ENCODE measurements at places on chromosomes 3 and 15. TPM values are rescaled to one million over a fixed set of nuclear protein-coding genes. Genes with fewer than 3 reads are reported as not detected.

- no peak overlapping the region for H3K4me3 ChIP-seq
- peaks cover 19% of the 10 kb centered on the region for H3K4me1 ChIP-seq
- DNase-seq, result no peak
- H3K27ac ChIP-seq, result no peak overlapping the region
- H3K36me3 ChIP-seq, result no peaks in the 10 kb centered on the region
These were observed 30.0 kb downstream of the MYO5A start for GRCh38 chr15:52498706-52499105.

- no peak overlapping the region for H3K27ac ChIP-seq
- no peaks in the 10 kb centered on the region for H3K27me3 ChIP-seq
- peak; percentile 63 for DNase-seq
- H3K4me3 ChIP-seq, result no peak overlapping the region
- H3K36me3 ChIP-seq, result peaks cover 7% of the 10 kb centered on the region
These were observed 15.9 kb downstream of the IVD start for GRCh38 chr15:40421246-40422157.

GRCh38 chr3:122421836-122422235 is 6.0 kb upstream of the WDR5B start:
- H3K4me3 ChIP-seq, result no peak overlapping the region
- H3K27me3 ChIP-seq, result no peaks in the 10 kb centered on the region
- H3K27ac ChIP-seq, result no peak overlapping the region
- H3K36me3 ChIP-seq, result no peaks in the 10 kb centered on the region
- DNase-seq, result no peak
- H3K4me1 ChIP-seq, result peaks cover 10% of the 10 kb centered on the region

Gene CCR3
- 0.37 TPM for total RNA-seq

DNA sequence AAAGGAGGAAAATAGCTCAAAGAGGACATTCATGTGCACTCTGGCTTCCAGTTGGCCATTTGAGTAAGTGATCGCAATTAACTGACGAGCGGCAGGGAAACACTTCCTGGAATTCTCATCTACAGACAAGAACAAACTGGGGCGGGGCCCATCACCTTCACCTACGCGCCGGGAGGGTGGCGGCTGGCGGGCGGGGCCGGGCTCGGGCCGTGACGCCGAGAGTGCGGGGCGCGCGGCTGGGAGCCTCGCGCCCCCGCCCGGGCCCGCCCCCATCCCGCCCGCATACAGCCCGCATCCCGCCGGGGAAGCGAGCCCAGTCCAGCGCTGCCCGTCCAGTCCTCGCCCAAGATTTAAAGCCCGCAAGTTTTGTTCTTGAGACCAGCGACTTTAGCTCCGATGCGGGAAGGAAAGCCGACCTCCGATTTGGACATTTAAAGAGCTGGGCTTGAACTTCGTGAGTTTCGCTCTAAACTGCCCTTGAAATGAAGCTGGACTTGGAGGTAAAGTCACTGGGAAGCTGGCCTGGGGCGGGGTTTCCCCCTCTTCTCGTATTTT is at the start of gene B3GNT5:
B3GNT5 (plus strand) TSS at position 281 of the 555 bp plus-strand sequence. CDS start 16,546 bp downstream, outside the sequence.
- peak within 1 kb of the TSS; percentile 85 for H3K4me3 ChIP-seq
- H3K27ac ChIP-seq, result no peak within 1 kb of the TSS
- peaks cover 10% of the 10 kb centered on the region for H3K36me3 ChIP-seq
- peak; percentile 15 for DNase-seq
- peaks cover 14% of the 10 kb centered on the region for H3K4me1 ChIP-seq
- H3K27me3 ChIP-seq, result peaks cover 26% of the 10 kb centered on the region

DNA sequence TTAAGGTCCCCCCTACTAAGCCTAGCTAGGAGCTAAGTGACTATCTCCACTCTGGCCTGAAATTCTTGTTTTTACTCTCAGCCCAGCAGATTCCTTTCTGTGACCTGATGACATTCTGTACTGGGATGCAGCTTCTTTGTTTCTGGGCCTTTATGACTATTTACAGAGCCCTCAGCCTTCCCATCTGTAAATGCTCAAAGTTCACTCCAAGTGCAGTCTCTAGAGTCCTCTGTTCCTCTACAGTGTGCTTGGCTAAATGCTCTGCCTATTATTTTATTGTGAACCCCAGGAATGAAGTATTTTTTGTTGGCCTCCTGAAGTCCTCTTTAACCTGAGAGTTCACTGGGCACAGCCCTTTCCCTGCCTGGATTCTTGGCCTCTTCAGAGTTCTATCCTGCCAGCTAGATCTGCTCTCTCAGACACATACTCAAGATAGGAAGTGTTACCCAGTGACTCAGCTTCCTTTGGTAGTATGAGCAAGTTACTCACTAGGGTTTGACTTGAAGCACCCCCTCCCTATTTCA is 278.1 kb upstream of the P2RY1 start:
- no peaks in the 10 kb centered on the region for H3K36me3 ChIP-seq
- no peak for DNase-seq
- H3K27ac ChIP-seq, result no peak overlapping the region
- H3K27me3 ChIP-seq, result peaks cover 31% of the 10 kb centered on the region

DNA sequence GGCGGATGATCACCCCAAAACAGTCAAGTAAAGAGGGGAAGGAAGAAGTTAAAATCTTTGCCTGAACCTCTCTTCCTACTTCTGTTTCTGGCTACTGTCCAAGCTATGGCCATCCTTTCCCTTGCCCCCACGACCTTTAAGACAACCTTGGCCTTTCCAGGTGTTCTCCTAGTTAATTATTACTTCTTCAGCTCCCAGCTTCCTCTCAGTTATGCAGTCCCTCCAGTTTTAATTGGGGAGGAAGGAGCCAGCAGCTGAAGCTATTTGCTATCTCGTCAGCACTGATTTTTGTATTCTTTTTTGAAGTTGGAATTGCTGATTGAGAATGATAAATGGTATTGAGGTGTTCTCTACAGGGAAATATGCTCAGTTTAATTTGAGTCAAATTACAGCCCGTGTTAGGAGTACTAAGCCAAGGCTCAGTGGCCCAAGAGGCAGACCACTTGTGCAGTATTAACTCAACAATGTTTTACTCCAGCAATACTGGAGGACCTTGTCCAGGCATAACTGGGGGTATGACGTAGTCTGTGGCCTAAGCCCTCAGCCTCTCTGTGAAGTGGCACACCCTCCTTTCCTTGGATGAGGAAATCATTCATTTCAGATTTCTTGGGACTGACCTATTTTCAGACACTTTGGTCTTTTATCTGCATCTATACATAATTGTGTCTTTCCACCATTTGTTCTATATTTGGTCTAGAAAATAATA is 336.9 kb downstream of the SLC9A9 start:
- H3K4me3 ChIP-seq, result no peak overlapping the region
- H3K27me3 ChIP-seq, result no peaks in the 10 kb centered on the region
- no peaks in the 10 kb centered on the region for H3K4me1 ChIP-seq
- H3K27ac ChIP-seq, result no peak overlapping the region

GRCh38 chr3:11878837-11879236 is 32.2 kb upstream of the TAMM41 start:
- DNase-seq, result no peak
- no peaks in the 10 kb centered on the region for H3K4me1 ChIP-seq
- no peak overlapping the region for H3K4me3 ChIP-seq
- peaks cover 26% of the 10 kb centered on the region for H3K27me3 ChIP-seq

Gene NXPE3
- total RNA-seq, result 30.6 TPM

Gene NAA50
- 49.4 TPM for total RNA-seq

Gene DUOXA2
- not detected for total RNA-seq

Gene CYP8B1
- total RNA-seq, result not detected

- H3K36me3 ChIP-seq, result peaks cover 4% of the 10 kb centered on the region
- no peak overlapping the region for H3K4me3 ChIP-seq
- peaks cover 7% of the 10 kb centered on the region for H3K4me1 ChIP-seq
- DNase-seq, result no peak
- H3K27ac ChIP-seq, result no peak overlapping the region
- H3K27me3 ChIP-seq, result no peaks in the 10 kb centered on the region
These were observed 53.5 kb downstream of the TFDP2 start for GRCh38 chr3:142095841-142096240.

- H3K27ac ChIP-seq, result no peak overlapping the region
- peaks cover 3% of the 10 kb centered on the region for H3K4me1 ChIP-seq
- H3K27me3 ChIP-seq, result no peaks in the 10 kb centered on the region
- H3K4me3 ChIP-seq, result no peak overlapping the region
- peaks cover 3% of the 10 kb centered on the region for H3K36me3 ChIP-seq
These were observed 385.3 kb downstream of the TBC1D5 start for GRCh38 chr3:17357035-17357710.

GRCh38 chr15:47949815-47950214 is 171.0 kb upstream of the SLC24A5 start:
- no peaks in the 10 kb centered on the region for H3K36me3 ChIP-seq
- H3K4me3 ChIP-seq, result no peak overlapping the region
- DNase-seq, result no peak
- no peaks in the 10 kb centered on the region for H3K4me1 ChIP-seq

DNA sequence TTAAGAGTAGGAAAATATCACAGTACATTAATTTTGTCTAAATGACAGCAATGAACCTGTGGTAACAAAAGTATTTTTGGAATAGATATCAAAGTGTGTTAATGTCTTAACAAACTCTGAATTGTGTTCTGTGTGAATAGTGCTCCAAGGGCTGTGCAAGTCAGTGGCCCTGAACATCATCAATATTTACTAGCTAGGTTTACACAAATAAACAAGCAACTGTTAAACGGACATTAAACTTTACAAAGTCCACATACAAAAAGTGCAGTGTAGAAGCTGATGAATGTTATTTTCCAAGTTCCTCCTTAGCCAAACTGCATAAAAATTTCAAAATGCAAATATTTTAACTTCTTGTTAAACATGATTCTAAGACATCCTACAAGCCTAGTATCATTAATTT is 2.1 kb upstream of the GTF2A2 start:
- H3K4me1 ChIP-seq, result peaks cover 7% of the 10 kb centered on the region
- H3K27me3 ChIP-seq, result no peaks in the 10 kb centered on the region
- H3K27ac ChIP-seq, result no peak overlapping the region

- no peak overlapping the region for H3K27ac ChIP-seq
- no peaks in the 10 kb centered on the region for H3K4me1 ChIP-seq
- no peak overlapping the region for H3K4me3 ChIP-seq
- H3K27me3 ChIP-seq, result no peaks in the 10 kb centered on the region
- no peaks in the 10 kb centered on the region for H3K36me3 ChIP-seq
- no peak for DNase-seq
These were observed 496.6 kb upstream of the NAALADL2 start for GRCh38 chr3:174362556-174362955.

- H3K4me3 ChIP-seq, result peak overlapping the region; percentile 88
- no peaks in the 10 kb centered on the region for H3K27me3 ChIP-seq
- H3K27ac ChIP-seq, result peak overlapping the region; percentile 99
- no peak for DNase-seq
- peaks cover 8% of the 10 kb centered on the region for H3K36me3 ChIP-seq
These were observed 71.9 kb downstream of the FBXL22 start for GRCh38 chr15:63669074-63669473.

Gene IGDCC3
- not detected for total RNA-seq

DNA sequence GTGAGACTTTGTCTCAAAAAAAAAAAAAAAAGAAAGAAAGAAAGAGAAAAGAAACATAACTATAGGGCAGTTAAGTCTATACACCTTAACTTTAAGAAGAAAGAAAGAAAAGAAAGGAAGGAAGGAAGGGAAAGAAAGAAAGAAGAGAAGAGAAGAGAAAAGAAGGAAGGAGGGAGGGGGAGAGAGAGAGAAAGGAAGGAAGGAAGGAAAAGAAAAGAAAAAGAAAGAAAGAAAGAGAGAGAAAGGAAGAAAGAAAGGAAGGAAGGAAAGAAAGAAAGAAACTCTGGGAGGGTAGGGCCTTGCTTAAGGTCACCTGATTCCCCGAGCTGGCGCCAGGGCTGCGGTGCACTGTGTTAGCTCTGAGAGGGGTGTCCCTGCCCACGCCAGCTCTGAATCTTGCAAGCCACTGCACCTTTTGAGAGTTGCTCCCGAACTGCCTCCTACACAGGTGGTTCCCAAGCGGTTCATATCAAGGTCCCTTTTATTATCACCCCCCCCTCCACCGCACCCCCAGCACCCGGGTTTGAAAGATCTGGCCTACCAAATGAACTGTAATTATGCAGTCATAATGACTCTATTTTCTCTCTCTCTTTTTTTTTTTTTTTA is 39.2 kb upstream of the VPS8 start:
- peaks cover 4% of the 10 kb centered on the region for H3K4me1 ChIP-seq
- DNase-seq, result no peak
- H3K27ac ChIP-seq, result no peak overlapping the region
- no peaks in the 10 kb centered on the region for H3K36me3 ChIP-seq

Gene SLC2A2
- total RNA-seq, result not detected

DNA sequence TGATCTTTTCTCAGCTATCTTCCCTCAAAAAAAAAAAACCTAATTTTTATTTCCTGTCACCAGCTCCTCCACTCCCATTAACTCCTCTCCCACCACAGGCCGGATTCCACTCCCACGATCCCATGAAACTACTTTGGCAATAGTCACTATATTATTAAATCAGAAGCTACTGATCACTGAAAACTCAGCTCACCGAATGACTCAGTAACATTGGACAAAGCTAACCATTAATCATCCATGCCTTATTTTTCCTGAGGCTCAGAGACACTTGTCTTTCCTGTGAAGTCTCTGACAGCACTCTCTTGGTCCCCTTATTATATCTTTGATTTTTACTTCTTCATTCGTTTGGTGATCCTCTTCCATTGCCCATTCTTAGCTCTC is 260.2 kb downstream of the CGGBP1 start:
- no peak for DNase-seq
- peaks cover 8% of the 10 kb centered on the region for H3K4me1 ChIP-seq
- peaks cover 50% of the 10 kb centered on the region for H3K27me3 ChIP-seq
- peaks cover 7% of the 10 kb centered on the region for H3K36me3 ChIP-seq
- H3K27ac ChIP-seq, result no peak overlapping the region
- H3K4me3 ChIP-seq, result no peak overlapping the region

DNA sequence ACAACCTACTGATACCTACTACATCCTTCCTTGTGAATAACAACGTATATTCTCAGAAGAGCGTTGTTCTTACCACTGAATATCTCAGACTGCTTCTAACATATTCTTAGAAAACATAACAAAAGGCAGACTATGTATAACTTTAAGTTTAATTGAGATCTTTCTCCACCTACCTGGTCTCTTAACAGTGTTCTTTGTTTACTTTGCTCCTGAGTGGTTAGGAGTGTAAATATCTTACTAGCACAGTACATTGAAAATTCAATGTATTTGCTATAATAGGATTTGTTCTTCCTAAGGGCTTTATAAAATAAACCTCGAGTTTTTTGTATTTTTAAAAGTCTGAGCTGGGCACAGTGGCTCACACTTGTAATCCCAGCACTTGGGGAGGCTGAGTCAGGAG is 7.9 kb upstream of the BLM start:
- no peaks in the 10 kb centered on the region for H3K27me3 ChIP-seq
- peaks cover 3% of the 10 kb centered on the region for H3K36me3 ChIP-seq
- no peak overlapping the region for H3K4me3 ChIP-seq
- no peak overlapping the region for H3K27ac ChIP-seq
- peaks cover 4% of the 10 kb centered on the region for H3K4me1 ChIP-seq

- DNase-seq, result no peak
- H3K4me3 ChIP-seq, result no peak overlapping the region
- no peaks in the 10 kb centered on the region for H3K36me3 ChIP-seq
- H3K27me3 ChIP-seq, result peaks cover 26% of the 10 kb centered on the region
- H3K27ac ChIP-seq, result no peak overlapping the region
- peaks cover 3% of the 10 kb centered on the region for H3K4me1 ChIP-seq
These were observed 40.9 kb downstream of the UACA start for GRCh38 chr15:70722266-70723121.

GRCh38 chr3:27511724-27512422 is 27.7 kb upstream of the SLC4A7 start:
- H3K36me3 ChIP-seq, result no peaks in the 10 kb centered on the region
- no peak overlapping the region for H3K27ac ChIP-seq
- H3K27me3 ChIP-seq, result no peaks in the 10 kb centered on the region
- no peak for DNase-seq
- H3K4me3 ChIP-seq, result no peak overlapping the region
- no peaks in the 10 kb centered on the region for H3K4me1 ChIP-seq

- peak overlapping the region; percentile 45 for H3K4me3 ChIP-seq
- no peak for DNase-seq
- H3K36me3 ChIP-seq, result peaks cover 2% of the 10 kb centered on the region
- H3K27ac ChIP-seq, result peak overlapping the region; percentile 85
These were observed 2.3 kb upstream of the COL7A1 start for GRCh38 chr3:48597408-48597800.
